Mononuclear cell (primary cell): ENCODE measurements at places on chromosomes 4 and X. TPM values are rescaled to one million over a fixed set of nuclear protein-coding genes. Genes with fewer than 3 reads are reported as not detected.

The LIMCH1 gene
- total RNA-seq: 0.10 TPM

The SMIM9 gene
- not detected for total RNA-seq

The F11 gene
- total RNA-seq: not detected

The LRCH2 gene
- total RNA-seq: not detected

The ASMT gene
- 0.73 TPM for total RNA-seq

The USP51 gene
- total RNA-seq: 3.3 TPM

The CENPVL1 gene
- total RNA-seq: not detected

The DCAF8L2 gene
- total RNA-seq: 0.10 TPM

The STK32B gene
- 0.63 TPM for total RNA-seq

The BEX1 gene
- 0.52 TPM for total RNA-seq

The EFHC2 gene
- total RNA-seq: 6.1 TPM

The P2RY4 gene
- not detected for total RNA-seq

The CCDC110 gene
- not detected for total RNA-seq

The PRDM5 gene
- 0.94 TPM for total RNA-seq

The UGT2B7 gene
- total RNA-seq: not detected

The TCEAL7 gene
- 0.21 TPM for total RNA-seq

The FRMPD4 gene
- not detected for total RNA-seq

The TNIP3 gene
- total RNA-seq: 0.73 TPM
